ENCODE measurements at places on chromosomes 4 and X. TPM values are rescaled to one million over a fixed set of nuclear protein-coding genes. Genes with fewer than 3 reads are reported as not detected.

Gene RAB33A
- 29.0 TPM for polyA plus RNA-seq

Gene VCX
- not detected for polyA plus RNA-seq

Gene MAGEE1
- polyA plus RNA-seq, result 2.3 TPM

Gene NMU
- not detected for polyA plus RNA-seq

Gene ARHGAP4
- 79.3 TPM for polyA plus RNA-seq

Gene HOPX
- polyA plus RNA-seq, result 13.1 TPM

Gene ANKRD50
- 0.39 TPM for polyA plus RNA-seq
